Iris pigment epithelial cell (primary cell): ENCODE measurements at places on chromosomes 12 and 14.

- DNase-seq = no peak
Observed at GRCh38 chr14:21073921-21074320, 3.8 kb downstream of the ARHGEF40 start.

DNA sequence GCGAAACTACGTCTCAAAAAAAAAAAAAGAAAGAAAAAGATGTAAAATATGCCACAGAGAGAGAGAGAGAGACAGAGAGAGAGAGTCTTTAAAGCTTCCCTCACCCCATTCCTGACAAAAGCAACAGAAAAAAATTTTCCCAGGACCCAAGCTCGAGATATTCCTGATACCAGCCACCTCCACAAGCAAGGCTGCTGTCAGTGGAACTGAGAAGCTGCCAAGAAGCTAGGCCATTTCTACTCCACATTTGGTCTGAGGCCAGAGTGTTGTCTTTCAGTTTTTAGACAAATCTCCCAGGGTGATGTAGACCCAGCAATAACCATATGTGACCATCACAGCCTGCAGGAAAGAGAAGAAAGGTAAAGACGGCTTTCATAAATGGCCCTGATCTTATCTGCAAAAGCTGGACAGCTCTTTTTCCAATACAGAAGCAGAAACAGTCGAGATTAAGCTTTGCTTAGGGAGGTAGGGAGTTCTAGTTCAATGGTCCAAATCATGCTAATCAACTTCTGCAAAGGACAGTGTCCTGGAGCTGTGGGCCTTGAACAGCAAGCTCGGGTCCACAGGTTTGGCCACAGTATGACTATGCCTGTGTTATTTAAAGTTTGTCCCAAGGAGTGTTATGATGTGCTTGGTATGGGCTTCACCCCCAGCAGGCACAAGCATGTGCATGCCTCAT is 130.3 kb upstream of the NUDT4 start:
- no peak for DNase-seq

DNA sequence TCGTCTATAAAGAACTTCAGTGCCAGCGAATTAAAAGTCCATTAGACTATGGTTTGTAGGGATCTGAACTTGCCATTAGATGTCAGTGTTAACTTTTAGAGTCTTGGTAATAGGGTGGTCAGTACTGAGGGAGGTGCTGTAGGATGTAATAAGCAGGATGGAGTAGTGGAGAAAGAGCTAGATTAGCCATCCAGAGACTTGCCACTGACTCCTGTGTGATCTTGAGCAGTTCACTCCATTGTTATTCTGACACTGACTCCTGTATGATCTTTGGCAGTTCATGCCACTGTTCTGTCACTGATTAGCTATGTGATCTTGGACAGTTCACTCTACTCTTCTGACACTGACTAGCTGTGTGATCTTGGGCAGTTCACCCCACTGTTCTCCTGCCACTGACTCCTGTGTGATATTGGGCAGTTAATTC is 133.6 kb downstream of the TTLL5 start:
- DNase-seq = peak; percentile 78

GRCh38 chr14:59997449-59997848 is 77.5 kb downstream of the LRRC9 start:
- DNase-seq = peak; percentile 53

- DNase-seq = no peak
Observed at GRCh38 chr12:52247622-52248540, 14.8 kb downstream of the KRT7 start.

GRCh38 chr12:62660756-62661155 is 194.1 kb downstream of the MON2 start:
- DNase-seq = peak; percentile 96

- DNase-seq = peak; percentile 29
Observed at GRCh38 chr14:23294734-23295561, 7.7 kb downstream of the PPP1R3E start.

DNA sequence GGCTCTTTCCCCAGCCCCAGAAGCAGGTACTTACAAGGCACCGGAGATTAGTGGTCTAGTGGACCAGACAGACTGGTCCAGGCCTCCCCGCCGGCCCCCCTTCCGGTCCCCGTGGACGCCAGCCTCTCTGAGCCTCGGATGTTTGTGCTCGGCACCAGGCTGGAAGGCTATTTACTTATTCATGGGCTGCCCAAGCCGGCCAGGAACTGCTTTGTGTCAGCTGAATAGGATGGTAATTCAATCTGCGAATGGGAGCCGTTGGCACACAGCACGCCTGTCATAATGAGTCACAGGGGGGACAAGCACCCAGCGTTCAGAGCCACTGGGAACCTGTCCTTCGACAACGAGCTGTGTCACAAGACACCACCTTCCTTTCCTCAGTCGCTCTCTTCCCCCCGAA is 82.3 kb downstream of the RIMBP2 start:
- no peak for DNase-seq

DNA sequence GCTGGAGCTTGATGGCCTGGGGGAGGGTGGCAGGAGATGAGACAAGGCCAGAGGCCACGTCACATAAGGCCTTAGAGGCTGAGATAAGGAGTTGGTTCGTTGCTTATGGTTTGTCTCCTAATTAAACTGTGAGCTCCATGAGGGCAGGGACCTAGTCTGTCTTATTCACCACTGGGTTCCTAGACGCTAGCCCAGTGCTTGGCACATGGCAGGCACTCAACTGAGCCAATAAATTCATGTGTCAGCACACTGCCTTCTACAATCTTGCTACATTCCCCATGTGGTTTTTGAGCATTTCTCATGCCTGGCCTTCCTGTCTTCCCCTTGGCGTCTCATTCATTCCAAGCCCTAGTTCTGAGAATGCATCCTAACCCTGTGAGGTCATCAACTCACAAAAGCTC is 92.5 kb upstream of the MED13L start:
- DNase-seq = peak; percentile 88

- no peak for DNase-seq
Observed at GRCh38 chr12:88931598-88931997, 351.3 kb upstream of the KITLG start.

- DNase-seq = no peak
Observed at GRCh38 chr12:81819991-81820633, 61.0 kb upstream of the PPFIA2 start.

DNA sequence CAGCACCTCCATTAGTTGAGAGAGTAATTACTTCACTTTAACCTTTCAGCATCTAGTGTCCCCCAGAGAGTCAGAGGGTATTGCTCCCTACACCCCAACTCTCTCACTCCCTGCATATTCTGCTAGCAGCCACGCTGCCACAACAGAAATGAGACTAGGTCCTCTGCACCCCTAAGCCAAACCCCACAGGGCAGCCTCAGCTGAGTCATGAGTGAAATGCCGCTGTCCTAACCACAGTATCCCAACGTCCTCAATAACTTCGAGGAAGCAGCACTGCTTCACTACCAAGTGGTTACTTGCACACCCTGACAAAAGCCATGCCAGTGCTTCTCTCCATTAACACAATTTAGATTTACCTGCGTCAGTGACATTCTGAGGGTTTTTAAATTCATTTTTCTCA is 6.9 kb upstream of the LYZ start:
- DNase-seq = no peak

- no peak for DNase-seq
Observed at GRCh38 chr14:101985957-101986356, 21.6 kb downstream of the DYNC1H1 start.

- DNase-seq = no peak
Observed at GRCh38 chr12:50297027-50297426, 13.7 kb upstream of the LIMA1 start.

- no peak for DNase-seq
Observed at GRCh38 chr12:63944586-63945228, 100.2 kb downstream of the SRGAP1 start.
